Amniotic epithelial cell (primary cell): ENCODE measurements at places on chromosomes 4 and X.

DNA sequence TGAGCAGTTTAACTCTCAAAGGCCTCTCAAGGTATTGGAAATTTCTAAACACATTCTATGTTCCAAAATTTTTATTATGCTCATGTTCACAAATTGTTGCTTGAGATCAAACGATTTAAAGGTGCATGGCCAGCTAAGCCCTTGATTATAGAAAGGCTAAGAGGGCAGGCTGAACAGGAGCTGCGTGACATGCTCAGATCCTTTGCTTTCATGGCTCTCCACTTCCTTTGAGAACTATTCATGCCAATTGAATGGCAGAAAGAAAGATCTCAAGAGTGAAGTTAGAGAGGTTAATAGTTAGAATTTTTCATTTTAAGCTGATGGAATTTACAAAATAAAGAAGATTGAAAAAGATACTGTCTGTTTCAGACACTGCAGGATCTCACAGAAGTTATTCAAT lies 594 bp downstream of the LRIT3 start:
- DNase-seq: no peak

DNA sequence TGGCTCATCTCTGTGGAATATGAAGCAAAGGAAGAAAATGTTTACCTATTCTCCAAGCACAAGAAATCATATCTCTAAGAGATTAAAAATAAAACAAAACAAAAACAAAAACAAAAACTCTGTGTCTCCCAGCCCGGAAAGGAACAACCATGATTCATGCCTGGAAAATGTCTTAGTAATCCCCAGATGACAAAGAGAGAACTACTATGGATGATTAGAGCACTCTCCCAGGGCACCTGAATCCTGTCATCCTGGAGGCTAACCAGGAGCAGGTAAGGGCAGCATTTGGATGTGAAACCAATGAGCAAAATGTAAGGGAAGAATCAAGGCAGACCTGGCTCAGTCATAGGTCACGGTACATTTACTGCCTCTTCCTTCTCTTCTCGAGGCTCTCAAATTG lies 1.7 kb upstream of the AKAP4 start:
- peak; percentile 27 for DNase-seq

GRCh38 chr4:28313729-28314713 lies 1453.4 kb downstream of the STIM2 start:
- no peak for DNase-seq

DNA sequence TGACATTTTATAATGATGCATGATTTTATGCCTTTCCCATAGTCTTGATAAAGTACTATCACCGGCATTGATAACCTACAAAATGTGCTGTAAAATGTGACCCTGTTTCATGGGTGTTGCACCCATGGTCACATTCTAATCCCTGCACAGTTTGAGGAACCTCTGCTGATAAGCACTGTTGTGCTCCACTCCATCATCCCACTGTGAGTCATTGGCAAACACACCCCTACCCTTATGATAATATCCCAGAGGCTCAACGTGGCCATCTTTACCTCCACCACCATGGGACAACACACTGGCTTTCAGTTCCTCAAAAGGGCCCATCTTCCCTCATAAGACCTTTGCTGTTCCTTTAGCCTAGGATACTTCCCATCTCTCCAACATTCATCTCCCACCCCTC lies 32.0 kb upstream of the SGMS2 start:
- no peak for DNase-seq

GRCh38 chrX:153382563-153383482 lies 18.3 kb downstream of the PNMA6E start:
- no peak for DNase-seq

GRCh38 chr4:6076391-6076790 lies 58.2 kb upstream of the C4orf50 start:
- no peak for DNase-seq

GRCh38 chr4:6574747-6575502 lies at the start of gene MAN2B2:
TSS of gene MAN2B2 (plus strand) at chr4:6575189. CDS start at chr4:6575211, 22 bp downstream.
- DNase-seq: peak; percentile 55

DNA sequence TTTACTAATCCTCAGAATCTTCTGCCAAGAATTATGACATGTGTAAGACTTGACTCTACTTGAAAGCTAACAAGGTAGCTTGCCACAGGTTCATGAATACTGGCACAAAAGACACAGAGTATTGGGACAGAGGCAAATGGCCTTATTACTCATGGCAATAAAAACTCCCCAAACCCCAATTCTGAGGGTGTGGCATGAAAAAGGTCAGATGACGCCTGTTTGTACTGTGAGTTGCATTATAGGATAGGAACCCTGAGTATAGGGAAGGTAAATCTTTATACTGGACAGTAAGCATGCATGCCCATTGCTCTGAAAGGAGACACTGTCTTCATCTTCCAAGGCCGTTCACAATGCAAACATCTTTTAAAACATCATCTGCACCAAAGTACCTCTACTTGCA lies 600.0 kb downstream of the IL1RAPL1 start:
- DNase-seq: no peak

GRCh38 chr4:154231806-154232478 lies 259.7 kb downstream of the DCHS2 start:
- no peak for DNase-seq

- no peak for DNase-seq
Observed at GRCh38 chrX:69142788-69143469, 22.3 kb downstream of the PJA1 start.

DNA sequence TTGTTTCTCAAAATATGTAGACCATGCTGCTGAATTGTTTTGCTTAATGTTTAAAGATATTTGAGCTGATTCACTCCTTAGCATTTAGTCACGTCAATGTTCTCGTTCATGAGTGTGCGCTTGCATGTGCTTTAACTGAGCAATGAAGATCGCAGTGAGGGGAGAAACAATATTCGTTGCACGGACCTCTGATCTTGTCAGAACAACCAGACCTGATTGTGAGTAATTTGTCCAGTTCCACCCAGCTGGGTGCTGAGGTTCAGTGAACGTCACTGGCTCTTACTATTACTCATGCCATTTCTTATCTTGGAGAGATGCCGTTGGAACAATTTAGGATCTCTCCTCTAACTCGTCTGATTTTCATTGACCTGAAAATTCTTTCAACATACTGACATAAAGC lies 15.0 kb upstream of the PRKX start:
- DNase-seq: peak; percentile 80

GRCh38 chr4:181559637-181560036 lies 683.6 kb upstream of the TENM3 start:
- DNase-seq: no peak

DNA sequence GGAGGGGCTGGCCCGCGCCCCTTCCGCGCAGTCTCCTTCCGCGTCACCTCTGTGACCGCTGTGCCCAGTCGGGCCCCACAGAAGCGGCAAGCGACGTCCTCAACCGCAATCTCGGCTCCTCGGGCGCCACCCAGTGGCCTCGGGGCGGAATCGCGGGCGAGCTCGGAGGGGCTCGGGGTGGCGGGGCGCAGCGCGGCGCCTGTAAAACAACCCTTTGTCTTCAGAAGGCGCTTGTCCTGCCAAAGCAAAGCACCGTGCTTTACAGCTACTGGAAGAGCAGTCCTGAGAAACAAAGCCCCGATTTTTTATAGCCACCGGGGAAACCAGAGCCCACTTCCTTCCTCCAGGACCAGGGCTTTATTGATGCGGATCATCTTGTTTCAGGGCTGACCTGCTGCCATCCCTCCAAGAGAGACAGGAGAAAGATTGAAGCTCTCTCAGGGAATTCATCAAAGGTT lies 37.3 kb upstream of the CDKN2AIP start:
- peak; percentile 34 for DNase-seq

DNA sequence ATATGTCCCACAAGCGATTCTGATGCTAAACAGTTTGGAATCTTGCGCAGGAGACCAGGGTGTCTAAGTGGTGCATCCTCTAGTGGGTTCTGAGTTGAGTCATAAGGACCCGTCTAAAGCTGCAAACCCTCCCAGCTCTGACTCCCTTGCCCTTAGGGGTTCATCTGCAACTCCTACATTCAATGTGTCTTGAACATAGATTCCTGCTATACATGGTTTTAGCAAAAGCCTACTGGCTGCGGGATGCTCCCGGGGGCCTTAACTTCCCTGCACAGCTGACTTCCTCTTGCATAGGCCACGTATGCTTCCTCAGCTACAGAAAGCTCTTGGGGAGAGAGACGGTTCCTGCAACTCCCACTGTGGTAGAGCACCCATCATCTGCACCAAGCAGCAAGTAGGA lies 236.7 kb downstream of the EVC2 start:
- DNase-seq: no peak

- peak; percentile 46 for DNase-seq
Observed at GRCh38 chrX:136047969-136048368, 62.7 kb downstream of the SLC9A6 start.

DNA sequence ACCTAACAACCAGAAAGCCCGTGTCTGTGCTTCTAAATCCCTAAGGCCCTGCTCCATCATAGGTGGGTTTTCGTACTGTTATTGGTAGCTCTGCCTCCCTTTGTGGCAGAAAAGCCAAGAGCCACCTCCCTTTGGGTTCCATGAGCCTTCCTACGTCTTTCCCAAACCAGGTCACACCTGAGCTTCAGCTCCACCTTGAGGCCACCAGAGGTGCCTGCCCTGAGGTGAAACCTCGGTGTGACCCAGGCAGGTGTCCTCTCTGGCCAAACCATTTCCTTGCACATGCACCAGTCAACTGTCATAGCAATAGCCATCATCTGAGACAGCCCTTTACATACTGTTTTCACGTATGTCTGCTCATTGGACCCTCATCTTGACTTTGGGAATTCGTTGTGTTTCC lies 188.0 kb upstream of the RBPJ start:
- DNase-seq: no peak

GRCh38 chr4:65918212-65918611 lies 247.9 kb upstream of the EPHA5 start:
- DNase-seq: no peak

GRCh38 chrX:131058136-131058868 lies at the start of gene ARHGAP36:
TSS of gene ARHGAP36 (plus strand) at chrX:131058346. CDS start at chrX:131081666, 23,320 bp downstream.
- no peak for DNase-seq

DNA sequence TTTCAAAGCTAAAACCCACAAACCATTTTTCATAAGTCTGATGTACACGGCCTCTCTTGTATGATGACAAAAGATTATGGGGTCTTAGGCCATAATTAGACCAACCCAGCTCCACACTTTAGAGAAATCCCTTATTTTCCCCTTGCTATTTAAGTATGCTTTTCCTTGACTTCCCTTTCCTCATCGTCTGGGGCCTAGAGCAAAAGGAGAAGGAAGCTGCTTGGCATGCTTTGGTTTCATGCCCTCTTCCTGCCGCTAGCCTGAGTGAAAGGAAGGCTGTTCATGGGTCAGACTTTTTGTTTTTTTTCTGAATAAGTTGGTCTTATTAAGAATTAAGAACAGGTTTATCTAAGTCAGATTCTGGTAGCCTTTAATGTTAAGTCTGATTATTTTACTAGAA lies 10.6 kb upstream of the RASGEF1B start:
- DNase-seq: no peak

GRCh38 chrX:21132686-21133393 lies 241.4 kb upstream of the CNKSR2 start:
- DNase-seq: peak; percentile 28

DNA sequence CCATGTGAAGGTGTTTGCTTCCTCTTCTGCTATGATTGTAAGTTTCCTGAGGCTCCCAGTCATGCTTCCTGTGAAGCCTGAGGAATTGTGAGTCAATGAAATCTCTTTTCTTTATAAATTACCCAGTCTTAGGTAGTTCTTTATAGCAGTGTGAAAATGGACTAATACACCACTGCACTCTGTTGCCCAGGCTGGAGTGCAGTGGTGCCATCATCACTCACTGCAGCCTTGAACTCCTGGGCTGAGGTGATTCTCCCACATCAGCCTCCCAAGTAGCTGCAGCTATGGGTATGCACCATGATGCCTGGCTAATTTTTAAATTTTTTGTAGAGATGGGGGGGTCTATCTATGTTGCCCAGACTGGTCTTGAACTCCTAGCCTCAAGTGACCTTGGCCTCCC lies 15.8 kb upstream of the IGFBP7 start:
- no peak for DNase-seq

DNA sequence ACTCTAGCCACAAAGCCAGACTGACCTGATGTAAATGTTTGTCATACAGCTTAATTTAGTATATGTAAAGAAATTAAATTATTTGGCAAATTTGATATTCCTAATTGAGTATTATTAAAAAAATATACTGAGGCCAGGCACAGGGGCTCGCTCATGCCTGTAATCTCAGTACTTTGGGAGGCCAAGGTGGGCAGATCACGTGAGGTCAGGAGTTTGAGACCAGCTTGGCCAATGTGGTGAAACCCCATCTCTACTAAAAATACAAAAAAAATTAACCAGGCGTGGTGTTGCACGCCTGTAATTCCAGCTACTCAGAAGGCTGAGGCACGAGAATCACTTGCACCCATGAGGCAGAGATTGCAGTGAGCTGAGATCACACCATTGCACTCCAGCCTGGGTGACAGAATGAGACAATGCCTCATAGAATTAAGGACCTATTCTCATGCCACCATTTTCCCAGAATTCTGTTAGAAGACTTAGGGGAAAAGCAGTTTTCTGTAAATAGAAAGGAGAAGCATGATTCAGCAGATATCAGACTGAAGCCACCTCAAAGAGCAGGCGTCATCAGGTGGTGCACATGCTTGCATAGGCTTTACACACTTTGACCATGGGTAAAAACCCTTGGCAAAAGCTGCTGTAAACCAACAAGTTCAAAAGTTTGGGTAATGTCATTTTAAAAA lies 6.1 kb downstream of the UBQLN2 start:
- no peak for DNase-seq

- no peak for DNase-seq
Observed at GRCh38 chr4:13553081-13553480, 8.8 kb upstream of the NKX3-2 start.

DNA sequence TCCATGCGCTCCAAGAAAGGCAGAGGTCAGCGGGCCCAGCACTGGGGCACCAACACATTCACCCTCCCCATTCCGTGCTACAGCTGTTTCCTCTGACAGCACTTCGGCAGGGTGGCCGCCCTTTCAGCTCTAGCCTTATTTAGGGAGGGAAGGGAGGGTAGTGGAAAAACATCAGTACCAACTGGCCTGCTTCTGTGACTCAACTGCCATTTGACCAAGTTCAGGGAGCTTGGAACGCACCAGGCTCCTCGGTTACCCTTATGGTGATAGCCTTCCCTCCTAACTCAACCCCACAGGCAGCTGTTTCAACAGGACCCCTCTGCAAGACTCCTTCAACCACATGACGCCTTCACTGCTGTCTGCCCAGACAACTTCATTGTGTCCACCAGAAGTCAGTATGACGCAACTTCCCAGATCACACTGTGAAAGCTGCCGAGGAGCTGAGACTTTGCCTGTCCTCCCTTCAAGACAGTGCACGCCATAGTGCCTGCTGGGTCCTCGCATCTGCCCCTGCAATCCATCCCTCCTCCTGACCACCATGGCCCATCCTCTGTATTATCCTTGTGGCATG lies 132.2 kb downstream of the AFAP1 start:
- no peak for DNase-seq

DNA sequence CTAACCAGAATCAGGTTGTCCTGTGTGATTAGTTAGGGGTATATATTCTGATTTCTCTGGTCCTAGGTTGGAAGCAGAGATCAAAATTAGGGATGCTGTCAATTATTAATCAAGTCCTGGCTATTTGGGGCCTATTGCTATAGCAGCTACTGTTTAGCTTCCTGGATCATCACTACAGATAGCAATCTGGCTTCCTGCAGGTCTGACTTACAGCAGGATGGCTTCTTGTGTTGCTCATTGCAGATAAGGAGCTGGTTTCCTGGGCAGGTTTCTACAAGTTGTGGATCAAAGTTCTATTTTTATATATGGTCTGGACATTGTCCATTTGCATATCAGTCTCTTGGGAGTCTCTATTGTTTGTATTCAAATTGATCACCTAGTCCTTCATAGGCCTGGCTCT lies 57.7 kb upstream of the C4orf54 start:
- DNase-seq: no peak

GRCh38 chr4:891747-892146 lies 40.4 kb downstream of the GAK start:
- peak; percentile 8 for DNase-seq

GRCh38 chr4:4922441-4922840 lies 63.0 kb downstream of the MSX1 start:
- DNase-seq: no peak
